Activated gamma-delta T cell (primary cell): ENCODE measurements at places on chromosomes 1 and 21.

GRCh38 chr1:172377565-172377964 lies 42.9 kb upstream of the C1orf105 start:
- DNase-seq, result no peak

DNA sequence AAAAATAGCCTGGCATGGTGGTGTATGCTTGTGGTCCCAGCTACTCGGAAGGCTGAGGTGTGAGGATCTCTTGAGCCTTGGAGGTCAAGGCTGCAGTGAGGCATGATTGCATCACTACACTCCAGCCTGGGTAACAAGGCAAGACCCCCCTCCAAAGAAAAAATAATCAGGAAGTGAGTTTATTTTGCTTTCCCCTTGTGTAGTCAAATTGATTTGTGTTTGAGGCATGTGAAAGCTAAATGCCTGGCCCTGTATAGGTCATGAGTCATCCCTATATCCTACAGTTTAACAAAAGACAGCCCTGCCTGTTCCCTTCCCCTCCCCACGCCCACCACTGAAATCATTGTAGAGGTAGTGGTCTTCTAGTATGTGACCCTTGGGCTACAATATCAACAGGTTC lies 241.4 kb upstream of the JUN start:
- no peak for DNase-seq

DNA sequence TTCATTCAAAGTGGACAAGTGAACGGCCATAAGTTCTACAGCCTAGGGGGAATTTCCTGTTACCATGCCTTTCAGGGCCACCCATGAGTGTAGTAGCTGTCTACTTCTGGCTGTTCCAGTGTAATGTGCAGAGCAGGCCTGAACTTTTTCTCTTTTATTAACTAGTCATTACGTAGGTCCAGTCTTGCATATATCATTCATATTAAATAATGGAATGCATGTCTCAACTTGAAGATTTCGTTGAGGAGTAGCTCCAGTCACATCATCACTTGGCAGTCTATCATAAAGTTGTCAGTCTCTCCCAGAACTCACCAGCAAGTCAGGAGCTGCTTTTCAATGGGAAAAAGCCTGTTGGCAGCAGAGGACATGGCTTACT lies 12.0 kb upstream of the GIPC2 start:
- DNase-seq, result no peak

DNA sequence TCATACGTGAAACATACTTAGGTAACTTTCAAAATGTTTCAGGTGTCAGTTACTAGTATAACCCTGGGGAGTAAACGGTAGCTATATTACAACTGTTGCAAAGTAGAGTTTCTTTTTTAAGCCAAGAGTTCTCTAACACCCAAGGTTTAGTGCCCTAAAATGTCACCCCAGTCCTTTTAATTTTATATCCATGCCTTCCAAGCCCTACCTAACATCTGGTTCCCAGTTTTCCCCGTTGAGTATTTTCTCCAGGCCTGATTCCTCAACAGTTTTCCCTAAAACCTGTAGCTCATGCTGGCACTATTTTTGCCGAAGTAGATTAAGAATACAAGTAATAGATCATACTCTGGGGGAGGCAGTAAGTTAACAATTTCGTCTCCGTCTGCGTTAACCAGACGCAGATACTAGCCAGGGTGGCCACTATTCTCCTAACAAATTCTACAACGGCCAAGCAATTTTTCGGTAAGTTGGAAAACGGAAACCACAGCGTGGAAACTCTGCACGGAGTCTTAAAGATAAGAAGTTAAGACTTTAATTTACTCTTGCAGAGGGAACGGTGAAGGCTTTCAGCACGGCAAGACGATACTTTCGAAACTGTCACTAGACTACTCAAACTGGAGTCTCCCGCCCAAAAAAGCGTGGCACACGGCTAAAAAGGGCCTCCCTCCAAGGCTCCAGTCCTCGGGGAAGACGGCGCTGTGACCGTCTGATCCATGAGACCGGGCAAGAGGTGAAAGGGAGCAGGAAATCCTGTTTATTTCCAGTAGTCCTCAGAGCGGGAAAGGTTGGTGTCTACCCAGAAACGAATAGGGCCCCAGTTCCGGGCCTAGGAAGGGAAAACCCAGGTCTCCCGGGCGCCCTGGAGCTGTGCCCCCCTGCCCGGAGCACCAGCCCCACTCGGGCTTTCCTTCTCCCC lies 945 bp downstream of the SRSF4 start:
- no peak for DNase-seq

DNA sequence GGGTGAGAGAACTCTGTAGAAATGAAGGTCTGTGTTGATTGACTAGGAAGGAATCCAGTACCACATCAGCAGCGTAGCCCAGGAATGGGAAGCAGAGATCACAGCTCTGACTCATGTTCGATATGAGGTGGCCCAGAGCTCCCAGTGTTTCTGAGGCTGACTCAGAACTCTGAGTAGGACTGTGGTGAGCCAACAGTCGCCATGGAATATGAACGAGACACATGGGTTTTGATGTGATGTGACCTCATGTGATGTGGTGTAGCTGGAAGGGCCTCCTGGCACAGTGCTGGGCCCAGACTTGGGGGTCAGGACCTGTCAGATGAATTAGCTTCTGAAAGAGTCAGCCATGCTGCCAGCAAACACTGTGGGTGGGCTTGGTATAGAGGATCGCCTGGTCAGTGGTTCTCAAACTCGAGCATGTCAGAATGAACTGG lies 237.0 kb downstream of the MRPL39 start:
- DNase-seq, result no peak

DNA sequence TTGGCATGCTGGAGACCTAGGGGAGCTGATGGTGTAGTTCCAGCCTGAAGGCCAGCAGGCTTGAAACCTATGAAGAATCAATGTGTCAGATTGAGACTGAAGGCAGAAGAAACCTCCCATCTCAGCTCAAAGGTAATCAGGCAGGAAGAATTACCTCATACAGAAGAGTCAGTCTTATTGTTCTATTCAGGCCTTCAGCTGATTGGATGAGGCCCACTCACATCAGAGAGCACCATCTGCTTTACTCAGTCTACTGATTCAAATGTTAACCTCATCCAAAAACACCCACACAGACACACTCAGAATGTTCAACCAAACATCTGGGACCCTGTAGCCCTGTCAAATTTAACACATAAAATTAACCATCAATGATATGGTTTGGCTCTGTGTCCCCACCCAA lies 13.7 kb upstream of the CCN1 start:
- no peak for DNase-seq

DNA sequence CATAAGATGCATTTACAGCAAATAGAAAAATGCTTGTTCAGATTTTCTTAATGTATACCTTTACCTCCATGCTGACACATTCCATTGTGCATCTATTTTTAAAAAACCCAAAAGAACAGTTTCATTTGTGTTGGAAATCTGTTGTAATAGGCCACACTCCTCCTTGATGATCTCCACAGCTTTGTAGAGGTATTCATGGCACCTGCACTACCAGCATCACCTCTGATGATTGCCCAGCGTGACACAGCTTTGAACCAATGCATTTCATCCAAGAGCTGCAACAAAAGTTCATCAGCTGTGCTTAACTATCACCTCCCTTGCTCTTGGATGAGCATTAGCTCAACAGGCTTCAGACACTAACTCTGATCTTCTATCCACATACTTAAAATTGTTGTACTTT lies 8.2 kb downstream of the DYNLT5 start:
- DNase-seq, result no peak

DNA sequence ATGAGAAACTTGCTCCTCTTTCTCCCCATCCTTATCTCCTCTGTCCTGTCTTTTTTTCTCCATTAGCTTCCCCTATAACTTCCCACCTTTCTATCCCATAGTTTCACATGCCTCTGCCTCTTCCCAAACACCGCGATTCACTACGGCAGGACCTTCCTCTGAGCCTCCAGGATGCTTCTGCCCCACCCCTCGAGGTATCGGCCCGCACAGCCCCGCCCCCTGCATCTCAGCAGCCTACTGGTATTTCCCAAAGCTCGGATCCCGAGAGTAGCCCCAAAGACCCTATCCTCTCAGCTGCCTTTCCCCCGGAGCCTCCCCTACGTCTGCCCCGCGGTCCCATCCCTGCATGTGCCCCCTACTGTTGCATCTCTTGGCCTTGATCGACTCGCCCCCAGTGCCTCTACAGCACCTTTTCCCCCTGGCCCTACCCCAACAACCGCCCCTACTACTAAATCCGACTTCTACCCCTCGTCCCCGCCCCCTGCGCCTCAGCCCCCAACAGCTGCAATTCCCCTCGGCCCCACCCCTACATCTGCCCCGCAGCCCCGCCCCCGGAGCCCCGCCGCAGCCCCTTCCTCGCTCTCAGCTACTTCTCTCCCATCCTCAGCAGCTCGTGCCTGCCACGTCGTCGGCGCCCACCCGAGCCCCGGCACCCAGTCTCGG lies 512 bp downstream of the PIAS3 start:
- DNase-seq, result peak; percentile 64

DNA sequence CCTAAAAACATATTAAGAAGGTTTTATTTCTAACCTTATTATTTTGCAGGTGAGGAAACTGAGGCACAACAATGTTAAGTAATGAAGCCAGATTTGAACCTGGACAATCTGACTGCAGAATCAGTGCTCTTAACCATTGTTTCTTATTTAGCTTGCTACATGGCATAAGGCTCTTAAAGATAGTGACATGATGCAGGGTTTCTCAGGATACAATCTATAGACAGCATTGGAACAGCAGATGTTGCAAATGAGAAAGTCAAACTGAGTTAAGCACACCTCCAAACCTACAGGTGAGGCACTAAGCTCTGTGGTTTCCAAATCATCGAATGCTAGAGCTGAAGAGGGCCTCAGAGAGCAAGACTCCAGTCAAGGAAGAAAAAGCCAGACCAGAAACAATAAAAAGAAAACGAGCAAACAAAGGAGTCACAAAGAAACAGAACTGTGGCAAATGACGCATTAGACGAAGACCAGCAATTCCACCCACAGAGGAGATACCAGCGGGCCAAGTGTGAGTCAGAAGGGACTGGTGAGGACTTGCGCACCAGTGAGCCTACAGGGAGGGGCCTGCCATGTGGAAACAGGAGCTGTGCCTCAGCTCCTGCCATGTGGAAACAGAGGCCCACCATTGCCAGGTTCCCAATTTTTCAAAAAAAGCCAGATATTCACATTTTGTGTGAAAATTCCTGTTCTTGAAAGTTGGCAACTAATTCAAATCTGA lies 14.4 kb downstream of the CD58 start:
- DNase-seq, result no peak

DNA sequence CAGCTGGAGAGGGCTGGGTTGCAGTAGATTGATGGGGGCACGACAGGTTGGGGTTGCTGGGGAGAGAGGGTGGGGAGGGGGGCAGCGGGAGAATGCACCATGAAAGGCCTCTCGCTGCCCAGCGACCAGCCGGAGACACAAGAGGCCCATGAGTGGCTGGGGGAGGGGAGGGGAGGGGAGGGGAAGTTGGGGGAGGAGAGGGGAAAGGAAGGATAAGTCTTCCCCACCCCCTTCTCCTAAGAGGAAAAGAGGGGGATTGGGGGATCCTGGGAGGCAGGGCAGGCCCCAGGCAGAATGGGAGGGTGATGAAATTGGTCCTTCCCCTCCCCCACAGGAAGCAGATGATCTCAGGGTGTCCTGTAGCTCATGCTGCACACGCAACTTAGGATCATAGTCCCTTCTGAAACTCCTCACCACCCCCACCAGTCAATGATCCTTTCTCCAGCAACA lies 45.7 kb downstream of the PAX7 start:
- DNase-seq, result no peak

- DNase-seq, result no peak
Measured at GRCh38 chr1:107817935-107818334, 147.0 kb downstream of the VAV3 start.
